Aorta (tissue), 5 donors: ENCODE measurements at places on chromosomes 4 and X.
A peak's percentile ranks its signal among the peaks of the same experiment; 100 is the strongest.

- DNase-seq: no peak
Measured at GRCh38 chrX:63658920-63659319, 126.1 kb downstream of the ARHGEF9 start.

GRCh38 chrX:22686138-22686541 is 313.6 kb upstream of the DDX53 start:
- no peak for DNase-seq

- no peak for DNase-seq
Measured at GRCh38 chr4:141810038-141810711, 173.8 kb downstream of the IL15 start.

DNA sequence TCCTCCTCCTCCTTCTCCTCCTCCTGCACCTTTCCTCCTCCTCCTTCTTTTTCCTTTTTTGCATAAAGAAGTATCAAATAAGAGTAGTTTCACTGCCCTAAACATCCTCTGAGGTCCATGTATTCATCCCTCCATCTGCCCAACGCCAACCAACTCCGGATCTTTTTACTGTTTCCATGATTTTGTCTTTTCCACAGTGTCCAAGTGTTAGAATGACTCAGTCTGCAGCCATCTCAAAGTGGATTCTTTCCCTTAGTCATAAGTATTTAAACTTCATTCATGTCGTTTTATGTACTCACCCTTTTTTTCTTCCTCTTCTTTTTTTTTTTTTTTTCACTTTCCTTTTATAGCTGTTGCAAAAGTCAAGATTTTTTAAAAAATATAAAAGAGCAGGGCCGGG is 12.9 kb downstream of the CSF2RA start:
- DNase-seq: no peak

GRCh38 chr4:183366206-183366835 is 44.1 kb upstream of the CLDN24 start:
- DNase-seq: peak; percentile 56

GRCh38 chr4:157838366-157838765 is 334.5 kb downstream of the GASK1B start:
- DNase-seq: no peak

DNA sequence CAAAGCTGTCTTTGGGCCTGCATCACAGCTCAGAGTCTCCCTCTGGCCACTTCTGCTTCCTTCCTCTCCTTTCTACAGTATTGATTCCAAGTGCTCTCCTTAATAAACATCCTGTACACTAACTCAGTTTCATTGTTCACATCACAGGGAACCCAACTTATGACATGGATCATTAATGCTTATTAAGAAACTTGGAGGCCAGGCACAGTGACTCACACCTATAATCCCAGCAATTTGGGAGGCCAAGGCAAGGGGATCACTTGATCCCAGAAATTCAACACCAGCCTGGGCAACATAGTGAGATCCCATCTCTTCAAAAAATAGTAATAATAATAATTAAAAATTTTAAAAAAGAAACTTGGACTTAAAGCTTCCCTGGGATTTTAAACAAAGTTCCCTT is 89.2 kb upstream of the EFHC2 start:
- DNase-seq: no peak

GRCh38 chrX:2629316-2630007 is 61.6 kb upstream of the CD99 start:
- DNase-seq: no peak

- DNase-seq: no peak
Measured at GRCh38 chrX:22486296-22486695, 213.6 kb downstream of the CBLL2 start.

DNA sequence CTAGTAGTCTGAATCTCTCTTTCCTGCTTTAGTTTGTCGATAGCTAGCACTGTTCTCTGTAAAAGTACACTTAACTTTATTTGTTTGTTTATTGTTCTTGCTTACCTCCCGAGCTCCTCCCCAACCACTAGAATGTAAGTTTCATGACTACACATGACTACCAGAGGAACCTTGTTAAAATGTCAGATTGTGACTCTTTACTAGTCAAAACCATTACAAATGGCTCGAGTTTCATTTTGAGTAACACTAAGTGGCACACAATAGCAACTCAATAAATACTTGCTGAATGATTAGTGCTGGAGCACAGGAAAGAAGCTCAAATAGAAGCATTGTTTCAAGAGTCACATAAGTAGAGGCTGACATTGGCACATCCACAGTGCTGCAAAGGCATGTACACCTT is 116.1 kb downstream of the MAPK10 start:
- DNase-seq: no peak

GRCh38 chr4:91373546-91373945 is 930.2 kb upstream of the GRID2 start:
- DNase-seq: no peak

- no peak for DNase-seq
Measured at GRCh38 chrX:49972328-49972860, 50.0 kb downstream of the CLCN5 start.

DNA sequence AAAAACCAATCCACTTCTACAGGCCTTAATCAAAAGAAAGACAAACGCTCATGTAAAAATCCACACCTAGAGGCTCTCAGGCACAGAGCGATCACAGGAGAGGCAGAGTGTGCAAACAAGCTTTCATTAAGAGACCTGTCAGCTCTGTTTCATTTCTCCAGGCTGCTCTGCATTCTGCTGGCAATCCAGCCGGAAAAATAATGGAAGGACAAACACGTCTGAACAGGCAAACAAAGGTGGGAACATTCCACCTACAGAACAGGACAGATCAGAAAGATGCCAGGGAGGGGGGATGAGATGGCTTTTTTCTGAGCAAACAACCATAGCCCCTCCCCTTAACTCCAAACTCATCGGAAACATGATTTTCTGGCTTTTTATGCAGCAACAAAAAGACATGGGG is 9.7 kb downstream of the SOD3 start:
- DNase-seq: no peak

GRCh38 chrX:103461156-103461555 is 58.1 kb downstream of the RAB40A start:
- DNase-seq: no peak

- peak; percentile 80 for DNase-seq
Measured at GRCh38 chrX:131802836-131803626, 220.1 kb upstream of the STK26 start.

GRCh38 chr4:86496094-86497080 is 97.7 kb upstream of the PTPN13 start:
- no peak for DNase-seq

DNA sequence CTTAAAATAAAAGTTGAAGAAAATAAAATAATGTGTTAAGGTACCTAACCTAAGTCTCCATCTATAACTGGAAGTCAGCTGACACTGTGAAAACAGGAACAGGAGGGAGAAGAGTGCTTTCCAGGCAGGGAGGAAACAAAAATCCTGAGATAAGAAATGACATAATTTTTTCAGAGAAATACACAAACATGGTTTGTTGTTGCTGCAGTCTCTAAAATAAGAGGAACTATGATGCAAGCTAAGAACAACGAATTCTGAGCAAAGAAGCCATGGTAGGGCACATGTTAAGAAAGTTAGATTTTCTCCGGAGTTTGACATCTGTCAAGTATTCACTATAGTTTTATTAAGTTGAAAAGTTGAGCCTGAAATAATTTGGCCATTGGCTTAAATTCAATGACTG is 26.9 kb downstream of the PAPSS1 start:
- no peak for DNase-seq

- DNase-seq: no peak
Measured at GRCh38 chrX:26670521-26670920, 454.6 kb downstream of the MAGEB5 start.

GRCh38 chr4:35124106-35124505 is 1120.2 kb downstream of the ARAP2 start:
- DNase-seq: no peak

GRCh38 chrX:1545776-1546408 is 8.9 kb upstream of the P2RY8 start:
- DNase-seq: no peak

DNA sequence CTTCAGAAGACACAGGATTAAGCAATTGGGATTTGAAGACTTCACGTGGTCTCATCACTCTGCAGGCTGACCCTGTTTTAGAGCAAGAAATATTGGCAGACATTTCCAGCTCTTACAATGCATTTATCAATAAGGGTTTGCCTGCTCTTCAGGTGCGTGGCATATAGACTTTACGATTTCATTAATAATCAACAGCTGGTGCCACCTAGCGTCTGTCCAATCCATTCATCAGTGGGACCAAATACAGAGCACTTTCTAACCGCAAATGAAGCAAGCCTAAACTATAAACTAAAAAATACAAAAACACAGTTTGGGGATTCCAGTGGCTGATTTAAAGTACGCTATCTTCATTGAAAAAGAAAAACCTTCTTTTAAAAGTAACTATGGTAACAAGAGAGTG is 125.4 kb upstream of the DMD start:
- DNase-seq: no peak

- DNase-seq: no peak
Measured at GRCh38 chrX:136055651-136056221, 70.5 kb downstream of the SLC9A6 start.

DNA sequence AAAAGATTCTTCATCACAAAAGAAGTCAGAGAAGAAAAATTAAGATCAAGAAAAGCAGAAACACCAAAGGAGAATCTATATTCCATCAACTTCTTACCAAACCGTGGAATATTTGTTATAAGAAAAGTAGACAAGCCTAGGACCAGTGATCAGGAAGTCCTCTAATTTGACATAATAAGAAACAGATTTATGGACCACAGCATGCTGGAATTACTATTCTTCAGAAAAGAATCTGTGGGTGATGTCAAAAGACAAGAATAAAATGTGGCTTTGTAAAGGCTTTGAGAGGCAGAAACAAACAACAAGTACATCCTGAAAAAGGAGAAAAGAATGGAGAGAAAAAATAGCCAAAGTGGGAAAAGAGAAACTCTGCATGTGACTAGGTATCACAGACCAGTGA is 123.3 kb downstream of the SLC10A7 start:
- no peak for DNase-seq

- peak; percentile 59 for DNase-seq
Measured at GRCh38 chr4:680551-680927, 6.2 kb downstream of the MYL5 start.

DNA sequence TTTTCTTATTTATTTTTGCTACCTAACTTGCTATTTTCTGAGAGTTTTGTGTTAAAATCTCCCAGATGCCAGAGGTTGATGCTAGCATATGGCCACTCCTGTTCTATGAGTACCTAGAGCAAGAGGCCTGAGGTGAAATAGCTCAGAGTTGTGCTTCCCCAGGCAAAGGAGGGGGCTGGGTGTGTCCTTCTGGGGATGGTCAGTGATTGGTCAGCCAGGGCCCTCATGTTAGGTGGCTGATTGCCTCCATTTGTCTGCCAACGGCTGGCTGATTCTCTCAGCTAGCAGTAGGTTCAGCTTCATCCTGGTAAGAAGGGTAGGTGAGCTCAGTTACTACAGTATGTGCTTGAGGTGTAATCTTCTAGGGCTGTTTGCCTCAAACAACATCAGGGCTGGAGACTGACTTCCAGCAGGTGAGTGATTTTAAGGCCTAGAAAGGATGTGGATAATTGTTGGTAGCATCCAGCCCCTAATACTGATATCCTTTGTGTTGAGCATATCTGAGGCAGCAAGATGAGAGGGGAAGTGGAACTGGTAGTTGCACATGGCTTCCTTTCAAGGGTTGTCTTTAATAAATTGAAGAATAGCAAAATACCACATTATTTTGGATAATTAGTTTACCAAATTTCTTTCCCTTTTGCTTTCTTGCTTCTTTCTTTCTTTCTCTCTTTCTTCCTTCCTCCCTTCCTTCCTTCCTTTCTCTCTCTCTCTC is 62.5 kb upstream of the RHOH start:
- no peak for DNase-seq

- DNase-seq: peak; percentile 79
Measured at GRCh38 chr4:129095811-129096454, at the start of gene C4orf33. Gene C4orf33 (plus strand): TSS chr4:129096152. CDS start chr4:129102611, 6,459 bp downstream.

DNA sequence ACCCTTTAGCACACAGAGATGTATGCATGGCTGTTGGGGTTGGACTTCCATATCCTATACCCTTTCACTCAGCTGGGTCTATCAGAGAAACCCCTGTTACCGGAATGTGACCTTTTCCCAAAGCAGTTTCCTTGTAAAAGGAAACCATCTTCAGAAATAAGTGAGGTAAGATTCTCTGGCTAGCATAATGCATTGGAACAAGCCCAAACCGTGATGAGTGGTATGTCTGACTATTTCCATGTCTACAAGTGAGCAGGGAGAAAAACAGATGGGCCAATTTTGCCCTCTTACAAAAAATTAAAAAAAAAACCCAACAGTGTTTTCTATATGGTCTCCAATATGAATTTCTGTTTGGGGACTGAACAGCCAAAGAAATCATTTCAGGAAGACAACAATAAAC is 283.9 kb downstream of the SMARCA1 start:
- no peak for DNase-seq

- DNase-seq: no peak
Measured at GRCh38 chr4:74770226-74770910, 24.0 kb downstream of the BTC start.

GRCh38 chrX:124641737-124642491 is 295.6 kb downstream of the SH2D1A start:
- no peak for DNase-seq

GRCh38 chr4:78581618-78582017 is 30.0 kb downstream of the ANXA3 start:
- DNase-seq: peak; percentile 64

DNA sequence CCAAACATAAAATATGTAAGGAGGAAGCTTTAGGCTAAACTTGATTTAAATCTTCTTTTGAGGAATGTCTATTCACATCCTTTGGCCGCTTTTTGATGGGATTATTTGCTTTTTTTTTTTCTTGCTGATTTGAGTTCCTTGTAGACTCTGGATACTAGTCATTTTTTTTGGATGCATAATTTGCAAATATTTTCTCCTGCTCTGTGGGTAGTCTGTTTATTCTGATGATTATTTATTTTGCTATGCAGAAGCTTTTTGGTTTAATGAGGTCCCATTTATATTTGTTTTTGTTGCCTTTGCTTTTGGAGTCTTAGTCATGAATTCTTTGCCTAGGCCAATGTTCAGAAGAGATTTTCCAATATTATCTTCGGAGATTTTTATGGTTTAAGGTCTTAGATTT is 144.9 kb downstream of the MAGEC2 start:
- DNase-seq: no peak

DNA sequence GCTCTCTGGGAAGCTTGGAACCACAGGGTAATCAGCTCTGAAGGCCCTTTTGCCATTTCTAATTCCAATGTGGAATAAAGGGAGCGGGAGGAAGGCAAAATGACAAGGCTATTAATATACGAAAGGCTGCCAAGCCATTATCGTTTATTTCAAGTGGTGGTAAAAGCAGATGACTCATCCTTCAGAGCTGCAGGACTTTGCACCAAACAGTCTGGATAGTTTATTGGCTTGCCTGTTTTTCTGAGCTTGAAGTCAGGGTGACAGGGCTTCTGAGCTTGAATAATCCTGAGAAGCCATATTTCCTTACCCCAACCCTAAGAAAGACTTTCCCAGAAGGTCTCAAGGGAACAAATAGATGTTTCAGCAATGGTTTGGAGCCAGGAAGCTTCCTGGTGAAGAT is 7.7 kb upstream of the GABRE start:
- DNase-seq: no peak
